ENCODE measurements at places on chromosomes 5 and 9.

DNA sequence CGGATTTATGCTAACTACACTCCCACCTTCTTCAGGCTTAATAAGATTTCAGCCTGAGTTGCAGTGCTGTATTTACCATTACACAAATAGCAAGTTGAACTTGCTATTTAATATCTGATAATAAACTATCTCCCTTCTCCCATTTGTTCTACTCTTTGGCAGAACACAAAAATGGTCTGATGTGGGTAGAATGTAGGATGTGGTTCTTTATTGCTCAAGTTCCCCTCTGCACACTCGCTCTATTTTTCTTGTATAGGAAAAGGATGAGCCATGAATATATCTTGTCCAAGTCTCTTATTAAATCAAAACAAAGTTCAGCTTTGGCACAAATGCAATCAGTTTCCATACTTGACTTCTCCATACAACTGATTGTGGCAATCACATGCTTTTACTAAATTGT lies 37.2 kb upstream of the KIF2A start:
- DNase-seq: peak; percentile 45

- no peak for DNase-seq
Observed at GRCh38 chr5:141403387-141403786, 809 bp downstream of the PCDHGA9 start.

- peak; percentile 87 for DNase-seq
Observed at GRCh38 chr5:172178991-172179989, 8.7 kb downstream of the STK10 start.

- no peak for DNase-seq
Observed at GRCh38 chr9:14238518-14238917, 75.4 kb downstream of the NFIB start.

DNA sequence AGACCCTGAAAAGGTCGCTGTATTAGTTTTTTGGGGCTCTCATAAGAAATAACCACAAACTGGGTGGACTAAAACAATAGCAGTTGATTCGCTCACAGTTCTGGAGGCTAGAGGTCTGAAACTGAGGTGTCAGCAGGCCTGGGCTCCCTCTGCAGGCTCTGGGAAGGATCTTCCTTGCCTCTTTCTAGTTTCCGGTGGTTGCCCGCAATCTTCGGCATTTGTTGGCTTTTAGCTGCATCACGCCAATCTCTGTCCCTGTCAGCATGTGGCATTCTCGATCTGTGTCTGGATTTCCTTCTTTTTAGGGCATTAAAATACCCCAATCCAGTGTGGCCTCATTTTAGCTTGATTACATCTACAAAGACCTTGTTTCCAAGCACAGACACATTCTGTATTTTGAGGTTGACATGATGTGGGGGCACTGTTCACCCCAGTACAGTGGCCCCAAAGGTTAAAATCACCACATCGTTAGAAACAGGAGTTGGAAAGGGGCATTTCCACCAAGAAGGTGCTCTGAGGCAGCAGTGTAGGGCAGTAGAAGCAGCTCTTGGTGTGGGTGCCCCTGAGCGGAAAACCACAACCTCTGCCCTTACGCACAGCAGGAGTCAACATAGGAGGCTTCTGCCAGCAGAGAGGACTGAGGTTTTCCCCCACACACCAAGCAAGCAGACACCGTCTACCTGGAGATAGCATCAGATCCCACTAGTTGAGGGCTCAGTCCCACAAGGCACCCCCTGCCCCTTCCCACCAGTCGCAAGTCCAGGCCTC lies 13.5 kb downstream of the ZNF79 start:
- DNase-seq: no peak

DNA sequence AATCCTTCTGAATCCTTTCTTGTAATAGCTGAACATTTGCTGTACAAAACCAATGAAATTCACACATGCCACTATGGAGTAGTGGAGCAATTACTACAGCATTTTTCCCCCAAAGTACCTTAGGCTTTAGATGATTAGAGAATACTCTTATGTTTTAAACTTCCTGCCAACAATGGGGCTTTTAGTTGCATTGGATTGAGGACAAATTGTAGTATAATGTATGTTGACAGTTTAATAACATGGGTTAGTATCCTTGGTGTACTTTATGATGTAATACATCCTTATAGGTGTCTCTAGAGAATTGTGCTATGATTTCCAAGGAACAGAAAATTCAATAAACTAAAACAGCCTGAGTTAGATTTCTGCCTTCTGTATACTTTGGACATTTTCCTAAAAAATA lies 422.7 kb upstream of the GRAMD2B start:
- DNase-seq: no peak

- no peak for DNase-seq
Observed at GRCh38 chr5:128649192-128649591, 111.1 kb upstream of the FBN2 start.

DNA sequence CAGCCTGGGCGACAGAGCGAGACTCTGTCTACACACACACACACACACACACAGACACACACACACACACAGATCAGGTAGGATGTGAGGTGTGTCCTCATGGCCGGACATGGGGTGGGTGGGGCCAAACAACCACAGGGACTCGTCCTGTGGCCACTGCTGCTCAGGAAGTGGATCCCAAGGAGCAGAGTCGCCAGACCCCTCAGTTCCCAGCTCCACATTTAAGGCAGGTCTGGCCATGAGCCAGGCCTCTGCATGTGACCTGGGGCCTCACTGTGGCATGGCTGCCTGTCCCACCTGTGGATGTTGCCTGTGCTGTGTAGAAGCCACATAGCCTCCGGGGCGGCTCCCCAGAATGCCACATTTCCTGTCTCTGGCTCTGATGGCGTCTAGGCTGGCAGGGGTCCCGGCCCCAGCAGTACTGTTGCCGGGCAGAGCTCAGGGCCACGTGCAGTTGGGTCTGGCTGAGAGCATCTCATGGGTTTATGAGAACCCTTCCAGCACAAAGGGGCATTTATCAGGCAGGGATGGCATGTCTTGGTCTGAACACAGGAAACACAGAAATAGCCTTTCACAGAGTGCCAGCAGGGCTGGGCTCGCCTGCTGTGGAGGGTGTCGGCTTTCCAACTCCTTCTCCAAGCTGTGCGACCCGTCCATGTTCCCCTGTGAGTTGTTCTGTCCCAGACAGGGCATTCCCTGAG lies 9.9 kb upstream of the NINJ1 start:
- DNase-seq: no peak

DNA sequence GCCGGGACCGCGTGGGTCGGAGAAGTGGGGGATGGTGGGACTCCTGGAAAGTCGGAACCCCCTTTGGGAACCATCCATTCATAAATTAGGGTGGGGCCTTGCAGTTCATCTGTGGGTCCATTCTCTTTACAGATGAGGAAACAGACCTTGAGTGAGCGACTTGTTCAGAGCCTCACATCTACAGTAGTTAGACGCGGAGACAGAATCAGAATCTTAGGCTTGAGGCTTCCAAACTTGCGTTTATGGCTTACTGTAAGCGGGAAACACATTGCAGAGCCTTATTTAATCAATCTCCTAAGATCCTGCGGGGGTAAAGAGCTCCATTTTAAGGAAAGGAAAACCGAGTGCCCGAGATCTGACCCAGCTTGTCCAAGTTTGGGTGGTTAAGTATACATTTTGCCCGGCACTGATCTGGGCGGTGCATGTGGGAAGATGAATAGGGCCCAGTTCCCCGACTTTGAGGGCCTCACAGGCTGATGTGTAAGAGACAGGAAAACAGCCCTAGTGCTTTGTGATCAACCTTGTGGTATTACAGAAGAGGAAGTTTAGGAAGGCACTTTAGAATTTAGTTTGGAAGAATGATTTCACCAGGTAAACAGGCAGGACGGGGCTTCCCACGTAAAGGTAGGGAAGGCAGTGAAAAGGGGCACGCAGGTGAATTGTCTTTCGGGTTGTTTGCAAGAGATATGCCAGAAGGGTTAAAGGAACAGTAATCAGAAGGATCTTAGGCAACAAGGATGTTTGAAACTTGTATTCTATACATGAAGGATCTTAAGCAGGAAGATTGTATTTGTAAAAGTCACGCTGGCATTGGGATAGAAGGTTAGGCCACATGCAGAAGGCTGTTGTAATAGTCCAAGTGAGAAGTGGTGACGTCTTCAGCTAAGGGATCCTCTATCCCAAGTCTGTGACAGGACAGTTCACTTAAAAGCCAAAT lies 744 bp downstream of the TARS1 start:
- DNase-seq: peak; percentile 82

GRCh38 chr9:70411121-70411929 lies 3.1 kb downstream of the KLF9 start:
- no peak for DNase-seq

GRCh38 chr9:33450621-33451146 lies 3.3 kb upstream of the AQP3 start:
- DNase-seq: no peak

DNA sequence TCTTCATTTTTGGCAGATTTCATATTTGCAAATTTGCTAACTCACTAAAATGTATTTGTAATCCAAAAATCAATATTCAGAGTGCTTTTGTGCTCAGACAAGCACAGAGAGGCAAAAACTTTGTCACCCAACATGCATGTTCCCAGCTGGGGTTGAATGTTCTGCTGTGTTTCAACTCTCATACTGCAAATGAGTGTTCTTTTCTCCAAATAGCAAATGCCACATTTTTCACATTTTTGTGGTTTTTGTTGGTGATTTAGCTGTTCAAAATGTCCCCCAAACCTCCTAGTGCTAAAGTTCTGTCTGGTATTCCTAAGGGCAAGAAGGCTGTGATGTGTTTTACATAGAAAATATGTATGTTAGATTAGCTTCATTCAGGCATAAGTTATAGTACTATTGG lies 87.3 kb upstream of the PCSK5 start:
- DNase-seq: no peak

DNA sequence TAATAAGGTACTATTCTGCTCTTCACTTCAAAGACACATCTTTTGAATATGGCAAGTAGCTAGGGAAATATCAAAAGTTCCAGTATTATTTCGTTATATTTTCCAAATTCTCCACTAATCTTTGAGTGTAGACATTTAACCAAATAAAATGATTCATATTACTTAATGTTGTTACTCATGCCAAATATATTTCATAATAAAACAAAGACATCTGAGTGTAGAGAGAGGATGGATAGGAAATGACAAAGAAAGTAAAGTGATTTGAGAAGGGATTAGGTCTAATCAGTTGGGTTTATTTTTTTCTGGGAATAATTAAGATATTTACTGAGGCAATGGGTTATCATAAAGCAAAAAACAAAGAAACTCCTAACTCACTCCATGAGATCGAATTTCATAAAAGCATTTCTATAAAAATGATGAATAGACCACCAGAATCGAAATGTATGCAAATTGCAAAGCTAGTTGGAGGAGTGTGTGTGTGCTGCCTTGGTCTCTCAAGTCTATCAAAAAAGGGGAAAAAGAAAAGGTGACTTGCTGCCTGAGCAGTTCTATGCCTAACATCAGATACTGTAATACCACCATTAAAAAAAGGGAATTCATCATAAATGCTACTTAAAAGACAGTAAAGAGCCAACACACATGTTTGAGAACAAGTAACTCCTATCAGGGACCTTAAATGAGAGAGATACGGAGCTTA lies 255.5 kb downstream of the PDE4D start:
- no peak for DNase-seq

DNA sequence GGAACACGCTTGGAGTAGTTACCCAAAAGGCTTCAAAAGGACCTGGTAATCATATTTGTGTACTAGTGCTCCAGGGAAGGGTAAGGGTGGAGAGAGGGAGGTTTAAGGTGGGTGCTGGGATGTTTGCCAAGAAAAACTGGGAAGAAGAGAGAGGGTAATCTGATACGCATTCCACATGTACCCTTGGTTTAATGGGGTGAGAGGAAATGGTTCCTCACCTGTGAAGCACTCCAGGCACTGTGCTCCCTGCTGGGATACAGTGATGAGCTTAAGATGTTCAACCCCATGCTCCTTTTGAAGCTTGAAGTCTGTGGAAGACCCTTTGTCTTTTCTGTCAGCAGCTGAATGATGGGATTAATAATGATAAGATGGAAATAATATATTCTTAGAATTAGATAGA lies 98.4 kb downstream of the COX7C start:
- no peak for DNase-seq

DNA sequence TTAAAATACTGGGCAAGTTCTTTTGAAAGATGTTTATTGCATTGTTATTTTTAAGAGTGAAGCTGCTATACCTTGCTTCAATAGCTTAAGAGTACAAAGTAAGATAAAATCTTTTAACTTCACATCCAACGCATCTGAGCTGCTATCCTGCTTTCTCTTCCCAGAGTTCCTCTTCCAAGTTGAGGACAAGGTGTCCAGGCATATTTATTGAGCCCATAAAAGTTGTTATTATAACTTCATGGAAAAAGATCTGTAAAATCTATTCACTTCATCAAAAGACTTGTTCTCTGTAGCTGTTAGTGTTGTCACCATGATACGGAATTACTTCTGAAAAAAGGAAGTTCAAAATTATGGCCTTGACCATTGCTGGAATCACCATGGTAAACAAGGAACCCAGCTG lies 306.2 kb upstream of the ELAVL2 start:
- no peak for DNase-seq

GRCh38 chr5:53170746-53171349 lies 61.3 kb upstream of the MOCS2 start:
- DNase-seq: no peak

- DNase-seq: no peak
Observed at GRCh38 chr9:69949396-69949795, 94.3 kb upstream of the MAMDC2 start.
